A549 treated with GW870086 at 1 μM for 4 hours (cell line): ENCODE measurements at places on chromosomes 2 and 18. TPM values are rescaled to one million over a fixed set of nuclear protein-coding genes. Genes with fewer than 3 reads are reported as not detected.

Gene ABHD1
- 0.98 to 2.3 TPM (median 1.5 TPM) in 5 replicates for total RNA-seq

Gene GPR45
- not detected in 5 replicates for total RNA-seq

Gene MBD1
- total RNA-seq = 30.8 to 40.1 TPM (median 36.7 TPM) in 5 replicates

Gene EMILIN1
- 0.32 to 0.56 TPM (median 0.45 TPM) in 5 replicates for total RNA-seq

Gene FSHR
- not detected in 5 replicates for total RNA-seq

Gene SKA1
- 11.6 to 13.3 TPM (median 12.0 TPM) in 5 replicates for total RNA-seq

Gene TMEM198
- 0.55 to 1.5 TPM (median 0.94 TPM) in 5 replicates for total RNA-seq

Gene CRYBA2
- total RNA-seq = not detected in 5 replicates

Gene OTOS
- total RNA-seq = not detected in 5 replicates

Gene CROCC2
- total RNA-seq = not detected in 5 replicates

Gene HOXD1
- 0.10 to 0.22 TPM (median 0.20 TPM) in 4 of 5 replicates, not detected in the other for total RNA-seq

Gene ASIC4
- total RNA-seq = 0.11 to 0.15 TPM (median 0.14 TPM) in 3 of 5 replicates, not detected in the others

Gene VAPA
- total RNA-seq = 152 to 192 TPM (median 172 TPM) in 5 replicates

Gene TUBA3E
- 0.29 to 0.83 TPM (median 0.62 TPM) in 5 replicates for total RNA-seq

Gene ACTR2
- total RNA-seq = 133 to 184 TPM (median 172 TPM) in 5 replicates

Gene AKAIN1
- total RNA-seq = not detected in 5 replicates

Gene SLC8A1
- total RNA-seq = 0.23 to 0.39 TPM (median 0.26 TPM) in 5 replicates

Gene NOSTRIN
- 2.2 to 3.0 TPM (median 2.3 TPM) in 5 replicates for total RNA-seq

Gene PROKR1
- total RNA-seq = 0.03 TPM in 1 of 5 replicates, not detected in the others

Gene RAB27B
- total RNA-seq = 8.1 to 12.4 TPM (median 9.0 TPM) in 5 replicates

Gene VAMP8
- total RNA-seq = 15.8 to 18.4 TPM (median 17.3 TPM) in 5 replicates

Gene MOGAT1
- not detected in 5 replicates for total RNA-seq

Gene SERPINB3
- total RNA-seq = 0.07 to 0.13 TPM (median 0.10 TPM) in 3 of 5 replicates, not detected in the others
